Mesendoderm (in vitro differentiated cells): ENCODE measurements at places on chromosomes 2 and 18.

DNA sequence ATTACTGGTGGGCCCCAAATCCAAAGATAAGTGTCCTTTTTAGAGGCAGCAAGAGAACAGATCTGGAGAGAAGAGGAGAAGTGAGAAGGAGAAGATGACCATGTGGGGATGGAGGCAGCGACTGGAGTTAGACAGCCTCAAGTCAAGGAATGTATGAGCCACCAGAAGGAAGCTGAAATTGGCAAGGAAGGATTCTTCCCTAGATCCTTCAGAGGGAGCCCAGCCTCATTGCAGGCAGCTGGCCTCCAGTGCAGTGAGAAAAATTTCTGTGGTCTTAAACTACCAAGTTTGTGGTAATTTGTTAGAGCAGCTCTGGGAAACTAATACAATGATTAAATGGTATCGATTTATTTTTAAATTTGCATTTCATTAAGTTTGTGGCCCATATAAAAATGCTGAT is 167.9 kb downstream of the NCKAP5 start:
- no peaks in the 10 kb centered on the region for H3K4me1 ChIP-seq
- H3K27ac ChIP-seq: no peak overlapping the region
- DNase-seq: no peak
- H3K27me3 ChIP-seq: no peaks in the 10 kb centered on the region

DNA sequence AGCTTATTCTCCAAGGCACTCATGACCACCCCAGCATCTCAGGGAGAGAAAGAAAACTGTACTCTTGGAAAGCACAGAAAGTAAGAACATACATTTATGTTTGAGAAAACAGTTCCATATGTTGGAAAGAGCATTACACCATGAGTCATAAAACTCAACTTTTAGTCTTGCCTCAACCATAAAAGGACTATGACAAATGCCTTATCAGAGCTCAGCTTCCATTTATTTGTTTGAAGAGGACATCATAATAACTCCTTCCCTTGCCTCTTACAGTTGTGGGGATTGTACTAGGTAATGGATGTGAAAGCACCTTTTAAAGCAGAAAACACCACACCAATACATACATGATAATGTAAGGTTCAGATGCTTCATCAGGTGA is 370.8 kb downstream of the LNPK start:
- no peaks in the 10 kb centered on the region for H3K4me1 ChIP-seq
- no peaks in the 10 kb centered on the region for H3K36me3 ChIP-seq
- no peak for DNase-seq
- H3K27me3 ChIP-seq: no peaks in the 10 kb centered on the region
- H3K27ac ChIP-seq: no peak overlapping the region
- H3K4me3 ChIP-seq: no peak overlapping the region

DNA sequence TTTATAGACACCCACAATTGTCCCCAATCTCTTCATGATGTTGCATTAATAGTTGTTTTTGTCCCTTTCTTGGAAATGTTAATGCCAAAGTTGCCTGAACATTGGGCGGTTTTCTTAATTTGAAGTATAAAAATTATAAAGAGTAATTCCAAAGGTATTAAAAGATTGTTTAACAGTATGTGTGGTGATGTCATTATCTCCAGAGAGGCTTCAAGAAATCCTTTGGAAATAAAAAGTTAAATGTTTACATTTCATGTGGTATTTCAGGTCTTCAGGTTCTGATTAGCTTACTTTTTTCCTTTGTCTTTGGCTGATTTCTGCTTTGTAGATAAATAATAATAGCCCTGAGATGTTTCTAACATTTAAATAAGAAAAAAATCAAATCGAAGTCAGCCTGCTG is 29.3 kb upstream of the NOSTRIN start:
- H3K27ac ChIP-seq: no peak overlapping the region
- DNase-seq: no peak
- H3K27me3 ChIP-seq: no peaks in the 10 kb centered on the region
- H3K4me3 ChIP-seq: no peak overlapping the region
- H3K4me1 ChIP-seq: peaks cover 1% of the 10 kb centered on the region

GRCh38 chr2:233668605-233669260 is 3.0 kb upstream of the UGT1A9 start:
- H3K36me3 ChIP-seq: no peaks in the 10 kb centered on the region
- H3K27ac ChIP-seq: no peak overlapping the region
- DNase-seq: no peak
- H3K27me3 ChIP-seq: no peaks in the 10 kb centered on the region
- H3K4me3 ChIP-seq: no peak overlapping the region

GRCh38 chr18:7931763-7932162 is 364.6 kb downstream of the PTPRM start:
- H3K27me3 ChIP-seq: no peaks in the 10 kb centered on the region
- no peak overlapping the region for H3K27ac ChIP-seq
- no peaks in the 10 kb centered on the region for H3K36me3 ChIP-seq
- DNase-seq: no peak
- no peaks in the 10 kb centered on the region for H3K4me1 ChIP-seq
- no peak overlapping the region for H3K4me3 ChIP-seq

GRCh38 chr2:173929441-173929840 is 35.7 kb downstream of the SP3 start:
- no peaks in the 10 kb centered on the region for H3K27me3 ChIP-seq
- no peak overlapping the region for H3K4me3 ChIP-seq
- DNase-seq: no peak
- H3K27ac ChIP-seq: no peak overlapping the region
- no peaks in the 10 kb centered on the region for H3K4me1 ChIP-seq
- peaks cover 1% of the 10 kb centered on the region for H3K36me3 ChIP-seq

DNA sequence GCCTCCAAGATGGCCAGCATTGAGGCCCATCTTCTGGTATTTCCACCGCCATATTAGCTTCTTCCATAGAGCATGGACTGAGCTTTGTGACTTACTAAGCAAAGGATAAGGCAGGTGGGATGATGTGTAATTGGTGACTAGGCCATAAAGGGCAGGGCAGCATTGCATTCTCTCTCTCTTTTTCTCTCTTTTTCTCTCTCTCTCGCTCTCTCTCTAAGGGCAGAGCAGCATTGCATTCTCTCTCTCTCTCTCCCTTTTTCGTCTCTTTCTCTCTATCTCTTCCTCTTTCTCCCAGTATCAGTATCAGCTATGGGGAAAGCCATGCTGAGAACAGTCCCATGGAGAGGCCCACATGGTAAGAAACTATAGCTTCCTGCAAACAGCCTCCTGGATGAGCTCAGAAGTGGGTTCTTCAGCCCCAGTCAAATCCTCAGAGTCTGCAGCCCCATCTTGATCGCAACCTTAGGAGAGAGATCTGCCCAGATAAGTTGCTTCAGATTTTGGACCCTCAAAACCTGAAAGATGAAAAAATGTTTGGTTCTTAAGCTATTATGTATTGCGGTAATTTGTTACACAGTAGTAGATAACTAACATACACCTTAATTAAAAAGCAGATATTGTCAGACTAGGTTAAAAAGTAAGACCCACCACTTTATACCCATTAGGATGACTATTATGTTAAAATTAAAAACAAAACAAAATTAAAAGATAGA is 39.1 kb upstream of the MYCN start:
- no peak overlapping the region for H3K4me3 ChIP-seq
- no peak for DNase-seq
- H3K27ac ChIP-seq: no peak overlapping the region
- no peaks in the 10 kb centered on the region for H3K36me3 ChIP-seq
- H3K27me3 ChIP-seq: no peaks in the 10 kb centered on the region
- no peaks in the 10 kb centered on the region for H3K4me1 ChIP-seq

DNA sequence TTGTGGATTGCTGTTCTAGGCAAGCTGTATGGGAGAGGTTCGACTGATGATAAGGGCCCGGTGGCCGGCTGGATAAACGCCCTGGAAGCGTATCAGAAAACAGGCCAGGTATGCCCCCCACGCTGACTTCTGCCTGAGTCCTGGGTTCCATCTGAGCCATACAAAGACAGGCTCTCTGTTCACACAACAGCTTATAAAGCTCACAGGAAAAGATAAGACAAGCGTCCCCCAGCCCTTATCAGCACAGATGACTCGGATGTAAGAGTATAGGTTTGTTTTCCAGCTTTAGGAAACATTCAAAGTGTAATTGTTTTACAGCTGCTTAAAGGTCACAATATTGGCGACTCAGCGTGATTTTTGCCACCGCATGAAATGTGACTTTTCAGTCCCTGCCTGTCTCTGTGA is 12.7 kb downstream of the CNDP2 start:
- peaks cover 38% of the 10 kb centered on the region for H3K36me3 ChIP-seq
- peaks cover 3% of the 10 kb centered on the region for H3K4me1 ChIP-seq
- no peak overlapping the region for H3K4me3 ChIP-seq
- no peaks in the 10 kb centered on the region for H3K27me3 ChIP-seq

- no peaks in the 10 kb centered on the region for H3K4me1 ChIP-seq
- H3K27me3 ChIP-seq: no peaks in the 10 kb centered on the region
- no peak overlapping the region for H3K27ac ChIP-seq
- H3K4me3 ChIP-seq: no peak overlapping the region
- DNase-seq: peak; percentile 25
Measured at GRCh38 chr2:236370847-236371409, 106.7 kb upstream of the ASB18 start.

- DNase-seq: no peak
- H3K27me3 ChIP-seq: no peaks in the 10 kb centered on the region
- no peaks in the 10 kb centered on the region for H3K4me1 ChIP-seq
- H3K4me3 ChIP-seq: no peak overlapping the region
- H3K36me3 ChIP-seq: no peaks in the 10 kb centered on the region
Measured at GRCh38 chr2:215447056-215447455, 11.2 kb upstream of the FN1 start.

- no peak overlapping the region for H3K4me3 ChIP-seq
- H3K27ac ChIP-seq: no peak overlapping the region
- no peak for DNase-seq
- no peaks in the 10 kb centered on the region for H3K4me1 ChIP-seq
Measured at GRCh38 chr18:36096955-36097354, 29.6 kb upstream of the RPRD1A start.

DNA sequence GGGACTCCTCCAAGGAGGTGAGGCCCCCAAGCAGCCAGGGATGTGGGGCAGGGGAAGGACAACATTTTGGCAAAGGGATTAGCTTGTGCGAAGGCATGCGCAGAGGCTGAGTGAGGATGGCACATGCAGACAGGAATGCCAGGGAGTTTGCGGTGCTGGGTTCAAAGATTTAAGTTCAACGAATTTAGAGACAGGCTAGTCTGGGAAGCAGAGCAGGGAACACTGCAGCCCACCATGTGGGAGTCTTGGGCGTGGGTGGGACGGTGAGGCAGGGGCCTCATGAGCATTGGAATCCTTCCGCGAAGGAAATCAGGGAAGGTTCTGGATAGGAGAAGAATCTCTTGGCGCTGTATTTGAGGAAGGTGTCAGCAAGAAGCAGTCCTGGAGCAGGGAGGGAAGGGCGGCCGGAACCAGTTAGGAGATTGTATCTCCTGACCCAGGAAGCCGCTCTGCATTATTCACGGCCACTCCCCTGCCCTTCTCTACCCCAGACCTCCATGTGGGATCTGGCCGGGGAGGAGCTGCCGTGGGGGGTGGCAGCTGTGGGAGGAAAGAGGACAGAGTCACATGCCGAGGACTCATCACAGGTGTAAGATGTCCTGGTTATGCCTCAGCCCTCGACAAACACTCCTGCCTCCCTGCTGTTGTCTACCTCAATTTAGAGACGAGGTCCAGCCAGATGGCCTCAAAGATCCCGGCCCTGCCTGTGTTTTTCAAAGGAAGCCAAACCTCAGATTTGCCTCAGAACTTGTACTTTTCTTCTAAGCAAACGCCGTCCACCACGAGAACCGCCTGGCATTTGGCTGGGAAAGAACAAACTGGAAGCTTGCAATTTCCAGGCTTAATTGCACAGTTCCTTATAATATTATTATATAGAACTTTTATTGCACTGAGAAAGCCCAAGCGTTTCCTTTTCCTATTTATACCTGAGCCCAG is 123.7 kb upstream of the SMAD2 start:
- H3K36me3 ChIP-seq: no peaks in the 10 kb centered on the region
- H3K4me3 ChIP-seq: no peak overlapping the region
- H3K4me1 ChIP-seq: peaks cover 5% of the 10 kb centered on the region
- H3K27ac ChIP-seq: no peak overlapping the region
- peak; percentile 75 for DNase-seq

DNA sequence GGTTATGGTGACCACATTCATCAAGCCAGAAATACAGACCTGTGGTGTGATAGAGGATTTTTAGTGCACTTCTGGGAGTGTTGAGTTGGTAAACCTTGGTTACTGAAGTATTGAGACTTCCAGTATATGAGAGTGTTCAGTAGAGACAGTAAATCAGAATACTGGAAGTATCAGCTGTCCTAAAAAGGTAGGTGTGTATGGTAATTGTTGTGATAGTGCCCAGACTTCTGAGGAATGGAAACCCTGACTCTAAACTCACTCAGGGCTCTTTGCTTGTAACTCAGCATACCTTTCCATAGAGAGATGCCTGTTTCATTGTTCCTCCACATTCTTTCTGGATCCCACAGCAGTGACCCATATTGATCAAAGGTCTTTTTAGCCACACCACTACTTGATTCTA is 217.1 kb downstream of the SETBP1 start:
- DNase-seq: no peak
- H3K27me3 ChIP-seq: no peaks in the 10 kb centered on the region
- H3K4me3 ChIP-seq: no peak overlapping the region
- no peak overlapping the region for H3K27ac ChIP-seq
- H3K4me1 ChIP-seq: no peaks in the 10 kb centered on the region

- no peaks in the 10 kb centered on the region for H3K4me1 ChIP-seq
- no peaks in the 10 kb centered on the region for H3K36me3 ChIP-seq
- no peaks in the 10 kb centered on the region for H3K27me3 ChIP-seq
- DNase-seq: no peak
- H3K4me3 ChIP-seq: no peak overlapping the region
- H3K27ac ChIP-seq: no peak overlapping the region
Measured at GRCh38 chr2:31304816-31305215, 70.9 kb downstream of the EHD3 start.

DNA sequence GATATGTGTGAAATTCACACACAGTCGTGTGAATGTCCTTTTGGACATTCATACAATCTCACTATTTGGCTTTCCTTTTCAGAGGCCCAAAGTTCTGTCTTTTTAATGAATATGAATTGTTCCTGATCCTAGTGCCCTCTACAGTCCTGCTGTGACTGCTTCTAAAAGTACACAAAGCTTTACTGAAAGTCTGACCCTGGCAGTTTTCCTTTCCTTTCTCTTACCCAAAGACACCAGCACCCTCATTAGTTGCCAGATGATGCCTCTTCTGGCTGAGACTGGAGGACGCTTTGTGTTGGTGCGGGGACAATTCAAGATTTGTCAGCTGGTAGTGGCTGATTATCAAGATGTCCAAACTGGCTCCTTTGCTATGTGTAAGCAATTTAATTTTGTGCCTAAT is 81.8 kb upstream of the CDCA7 start:
- H3K36me3 ChIP-seq: no peaks in the 10 kb centered on the region
- no peak for DNase-seq
- no peak overlapping the region for H3K4me3 ChIP-seq
- H3K27me3 ChIP-seq: no peaks in the 10 kb centered on the region
